KG1 (cell line): ENCODE measurements at places on chromosomes 5 and 9.

DNA sequence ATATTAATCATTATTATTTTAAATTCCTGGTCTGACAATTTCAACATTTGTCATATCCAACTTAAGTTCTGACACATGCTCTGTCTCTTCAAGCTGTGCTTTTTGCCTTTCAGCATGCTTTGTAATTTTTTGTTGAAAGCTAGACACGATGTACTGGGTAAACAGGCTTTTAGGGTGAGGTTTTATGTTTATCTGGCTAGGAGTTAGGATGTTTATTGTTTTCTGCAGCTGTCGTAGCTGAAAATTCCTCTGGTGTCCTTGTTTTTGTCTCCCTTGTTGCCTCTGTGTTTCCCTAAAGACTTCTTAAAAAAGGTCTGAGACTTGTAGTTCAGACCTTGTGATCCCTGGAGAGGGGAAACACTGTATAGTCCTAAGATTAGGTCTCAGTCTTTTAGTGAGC lies 20.6 kb downstream of the TUT7 start:
- no peak for DNase-seq

GRCh38 chr5:179314606-179315355 lies 30.5 kb downstream of the ADAMTS2 start:
- no peak for DNase-seq

GRCh38 chr5:80414113-80414512 lies 6.2 kb downstream of the ZFYVE16 start:
- no peak for DNase-seq

DNA sequence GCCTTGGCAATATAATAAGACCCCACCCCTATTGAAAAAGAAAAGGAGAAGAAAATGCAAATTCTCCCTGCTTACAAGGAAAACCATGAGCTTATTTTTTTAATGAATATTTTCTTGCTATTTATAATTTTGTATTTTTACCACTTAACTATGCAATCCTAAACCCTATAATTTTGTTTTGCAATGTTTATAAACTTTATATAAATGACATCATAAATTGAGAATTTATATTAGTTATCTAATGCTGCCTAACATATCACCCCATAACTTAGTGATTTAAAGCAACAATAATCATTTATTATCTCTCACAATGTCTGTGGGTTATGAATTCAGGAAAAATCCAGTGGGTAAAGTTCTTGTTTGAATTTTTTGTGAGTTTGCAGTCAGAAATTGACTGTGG lies 369.1 kb downstream of the TAF11L14 start:
- DNase-seq, result no peak

GRCh38 chr9:95726756-95727155 lies 148.7 kb upstream of the ERCC6L2 start:
- peak; percentile 18 for DNase-seq

DNA sequence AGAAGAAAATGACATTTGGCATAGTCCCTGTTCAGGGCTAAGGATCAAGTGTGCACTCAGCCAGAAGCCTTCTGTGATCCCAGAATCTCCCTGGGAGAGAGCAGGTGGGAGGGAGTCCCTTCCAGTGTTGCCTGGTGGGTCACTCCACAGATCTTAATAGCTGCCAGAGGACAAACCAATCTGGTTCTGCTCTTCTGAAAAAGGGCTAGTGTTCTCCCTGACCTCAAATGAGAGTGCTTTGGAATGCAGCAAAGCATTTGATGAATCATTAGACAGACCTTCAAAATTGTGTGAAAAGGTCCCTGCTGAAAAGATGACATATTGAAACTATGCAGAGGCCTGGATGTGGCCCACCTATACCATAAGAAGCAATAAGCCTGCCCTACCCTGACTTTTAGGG lies 339.7 kb downstream of the TMEM232 start:
- no peak for DNase-seq

DNA sequence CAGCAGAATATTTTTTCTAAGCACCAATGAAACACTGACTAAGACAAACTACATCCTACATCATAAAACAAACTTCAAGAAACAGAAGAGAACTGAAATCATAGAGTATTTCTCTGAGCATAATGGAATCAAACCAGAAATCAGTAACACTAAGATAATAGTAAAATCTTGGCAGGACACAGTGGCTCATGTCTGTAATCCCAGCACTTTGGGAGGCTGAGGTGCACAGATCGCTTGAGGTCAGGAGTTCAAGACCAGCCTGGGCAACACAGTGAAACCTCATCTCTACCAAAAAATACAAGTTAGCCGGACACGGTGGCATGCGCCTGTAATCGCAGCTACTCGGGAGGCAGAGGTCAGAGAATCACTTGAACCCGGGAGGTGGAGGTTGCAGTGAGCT lies 63.1 kb downstream of the RNF130 start:
- DNase-seq, result no peak

DNA sequence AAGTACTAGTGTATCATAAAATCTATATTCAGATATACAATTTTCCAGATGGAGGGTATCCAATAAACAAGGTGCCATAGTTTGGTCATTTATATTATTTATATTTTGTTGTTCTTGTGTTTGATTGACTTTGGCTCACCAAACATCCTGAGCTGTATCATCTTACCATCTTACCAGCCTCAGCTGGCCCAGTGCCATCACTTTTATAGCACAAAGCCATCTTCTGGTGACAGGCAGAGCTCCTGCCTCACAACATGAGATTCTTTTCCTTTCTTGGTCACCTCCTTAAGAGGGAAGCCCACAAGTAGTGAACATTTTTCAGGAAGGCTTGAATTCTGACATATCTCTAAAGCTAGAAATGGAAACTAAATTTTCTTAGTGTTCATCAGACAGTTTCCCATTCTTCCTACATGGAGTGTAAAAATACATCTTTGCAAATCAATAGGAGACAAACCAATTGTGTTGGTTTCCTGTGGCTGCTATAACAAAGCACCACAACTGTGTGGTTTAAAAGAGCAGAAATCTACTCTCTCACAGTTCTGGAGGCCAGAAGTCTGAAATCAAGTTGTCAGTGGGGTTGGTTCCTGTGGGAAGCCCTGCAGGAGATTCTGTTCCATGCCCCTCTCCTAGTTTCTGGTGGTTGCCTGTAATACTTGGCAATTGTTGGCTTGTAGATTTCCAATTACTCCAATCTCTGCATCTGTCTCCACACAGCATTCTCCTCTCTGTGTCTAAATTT lies 341.8 kb downstream of the MAN2A1 start:
- DNase-seq, result no peak

GRCh38 chr5:96963267-96963666 lies 27.4 kb downstream of the LNPEP start:
- DNase-seq, result no peak

GRCh38 chr9:27471366-27471765 lies 52.7 kb upstream of the IFNK start:
- no peak for DNase-seq

DNA sequence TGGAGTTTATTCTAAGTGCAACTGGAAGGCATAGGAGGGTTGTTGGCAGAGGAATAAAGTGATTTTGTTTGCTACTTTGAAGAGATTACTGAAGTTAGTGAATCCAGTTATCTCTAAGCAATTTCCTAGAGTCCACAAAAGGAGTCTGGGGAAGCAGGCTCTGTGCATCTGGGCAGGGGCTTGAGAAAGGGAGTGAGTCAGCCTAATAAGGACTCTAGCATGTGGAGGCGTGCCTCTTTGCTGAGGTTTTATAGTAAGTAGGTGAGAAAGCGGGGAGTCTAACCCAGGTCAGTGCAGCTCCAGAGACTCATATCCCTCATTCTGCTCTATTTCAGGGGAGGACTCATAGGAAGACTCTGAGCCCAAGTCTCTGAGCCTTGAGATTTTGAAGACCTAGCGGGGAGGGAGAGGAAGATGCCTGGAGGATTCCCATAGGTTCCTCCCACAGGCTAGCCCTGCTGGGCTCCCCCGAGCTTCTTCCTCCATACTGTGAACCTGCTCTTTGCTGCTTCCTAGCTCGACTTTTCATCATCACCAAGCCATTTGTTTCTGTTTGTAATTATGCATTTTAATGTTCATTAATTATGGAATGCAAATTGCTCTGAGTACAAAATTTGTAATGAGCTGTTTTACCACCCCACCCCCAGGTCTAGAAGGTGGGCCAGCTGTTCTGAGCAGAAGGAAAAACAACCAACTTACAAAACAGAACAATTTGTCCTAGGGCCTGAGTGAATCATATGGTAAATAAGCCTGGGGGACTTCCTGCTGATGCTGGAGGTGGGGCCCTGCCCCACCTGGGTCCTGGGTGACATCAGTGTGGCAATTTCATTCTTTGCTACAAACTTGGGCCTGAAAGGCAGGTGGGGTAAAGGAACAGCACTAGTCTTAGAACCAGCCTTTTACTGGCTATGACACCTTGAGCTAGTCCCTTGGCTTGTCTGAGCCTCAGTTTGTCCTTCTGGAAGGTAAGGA lies 150.2 kb downstream of the TRIM32 start:
- no peak for DNase-seq

- no peak for DNase-seq
These were observed 36.4 kb downstream of the JADE2 start for GRCh38 chr5:134561871-134562296.

DNA sequence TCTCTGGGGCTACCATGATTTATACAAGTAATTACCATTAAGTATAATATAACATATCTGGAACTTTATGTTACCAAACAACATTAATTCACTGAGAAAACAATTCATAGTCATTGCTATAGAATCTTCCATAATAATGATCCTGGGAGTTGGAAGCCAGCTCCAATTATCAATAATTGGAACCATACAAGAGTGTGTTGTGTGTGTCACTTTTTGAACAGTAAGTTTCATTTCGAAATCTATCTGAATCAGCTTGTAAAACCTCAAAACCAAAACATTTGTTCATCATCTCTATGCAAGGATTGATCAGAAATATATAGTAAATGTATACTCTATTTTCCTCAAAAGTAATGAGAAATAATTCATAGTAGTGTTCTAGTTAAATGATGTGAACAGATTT lies 348.1 kb downstream of the ARL15 start:
- DNase-seq, result no peak

- no peak for DNase-seq
These were observed 164.5 kb upstream of the NFIB start for GRCh38 chr9:14478175-14479162.

- DNase-seq, result no peak
These were observed 6.8 kb upstream of the CCL21 start for GRCh38 chr9:34716711-34717110.

DNA sequence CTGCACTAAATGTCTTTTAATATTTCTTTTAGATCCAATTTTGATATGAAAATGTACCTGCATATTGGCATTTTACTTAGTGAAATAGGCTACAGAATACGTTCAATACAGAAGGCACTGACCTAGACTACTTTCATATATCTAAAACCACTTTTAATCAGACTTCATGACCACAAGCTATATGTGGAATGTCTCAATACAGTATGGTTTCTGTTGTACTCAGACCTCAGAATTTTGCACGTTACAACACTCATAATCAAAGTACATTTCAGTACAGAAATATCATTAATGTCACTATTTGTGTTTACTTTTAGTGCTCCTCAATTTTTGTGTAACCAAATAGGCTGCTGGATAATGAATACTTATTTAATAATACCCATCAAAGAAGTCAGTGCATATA lies 74.8 kb downstream of the MEF2C start:
- no peak for DNase-seq

DNA sequence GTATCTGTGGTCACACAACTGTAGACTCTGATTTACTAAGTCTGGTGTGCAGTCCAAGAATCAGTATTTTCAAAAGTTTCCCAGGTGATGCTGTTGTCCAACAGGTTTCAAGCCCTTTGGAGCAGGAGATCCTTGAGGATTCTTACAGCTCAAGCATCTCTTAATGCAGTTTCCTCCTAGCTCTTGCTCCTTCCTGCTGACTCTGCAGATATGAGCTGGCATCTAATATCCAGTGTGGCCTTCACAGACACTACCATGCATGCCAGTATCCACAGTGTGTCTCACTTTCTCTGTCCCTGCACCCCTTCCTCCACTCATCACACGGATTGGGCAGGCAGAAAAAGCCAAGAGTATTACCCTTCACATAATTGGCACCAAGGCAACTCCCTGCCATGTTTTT lies 182.2 kb upstream of the TNC start:
- DNase-seq, result no peak

- DNase-seq, result no peak
These were observed 133.3 kb upstream of the TRPM3 start for GRCh38 chr9:71254592-71255277.

DNA sequence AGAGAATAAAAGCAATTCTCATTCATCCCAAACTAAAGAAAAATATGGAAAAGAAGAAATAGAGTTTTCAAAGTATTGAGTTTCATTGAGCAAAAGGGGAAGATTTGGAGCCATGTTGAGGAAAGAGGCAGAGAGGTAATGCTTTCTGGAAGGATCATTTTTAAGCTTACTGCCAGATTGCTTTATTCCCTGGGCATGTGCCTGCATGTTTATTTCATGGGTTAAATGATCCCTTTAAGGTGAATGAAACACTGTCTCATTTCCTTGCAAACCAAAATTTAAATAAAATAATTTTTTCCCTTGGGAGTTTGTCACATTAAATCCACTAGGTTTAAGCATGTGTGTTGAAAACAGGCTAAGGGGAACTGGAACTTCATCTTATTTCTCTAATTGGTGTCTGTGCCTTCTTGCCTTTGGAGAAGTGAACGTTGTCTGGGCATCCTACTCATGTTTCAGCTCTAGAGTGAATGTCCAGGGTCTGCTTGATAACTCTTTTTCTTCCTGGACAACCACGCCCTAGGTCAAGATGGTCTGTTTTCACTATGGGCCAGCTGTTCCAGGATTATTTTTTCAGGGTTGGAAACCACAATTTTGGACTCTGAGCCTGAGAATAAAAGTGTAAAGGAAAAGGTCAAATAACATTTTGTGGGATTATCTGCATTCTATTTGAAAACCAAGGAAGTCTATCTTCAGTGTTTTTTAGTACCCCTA lies 114.1 kb upstream of the ELL2 start:
- no peak for DNase-seq

GRCh38 chr5:159817262-159818029 lies 98.8 kb upstream of the ADRA1B start:
- DNase-seq, result no peak

DNA sequence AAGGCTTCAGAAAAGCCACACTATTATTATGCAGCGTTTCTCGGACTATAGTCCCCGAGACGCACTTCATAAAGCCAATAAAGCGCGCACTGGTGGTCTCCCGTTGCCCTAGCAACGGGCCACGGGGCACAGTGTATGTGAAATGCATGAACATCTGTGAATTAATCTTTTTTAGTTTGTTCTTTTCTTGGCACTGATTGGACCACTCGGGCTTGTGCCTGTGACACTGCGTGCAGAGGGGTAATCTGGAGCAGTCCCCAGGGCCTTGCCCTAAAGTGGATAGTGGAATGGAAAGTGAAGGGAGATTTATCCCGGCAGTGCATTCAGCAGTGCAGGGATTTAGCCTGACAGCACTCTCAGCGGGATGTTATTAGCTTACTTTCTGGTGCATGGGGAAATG lies 92.1 kb downstream of the TLE4 start:
- DNase-seq, result no peak

GRCh38 chr9:115673599-115673998 lies 480.0 kb upstream of the PAPPA start:
- no peak for DNase-seq

GRCh38 chr5:107743373-107744000 lies 72.8 kb upstream of the EFNA5 start:
- DNase-seq, result no peak

DNA sequence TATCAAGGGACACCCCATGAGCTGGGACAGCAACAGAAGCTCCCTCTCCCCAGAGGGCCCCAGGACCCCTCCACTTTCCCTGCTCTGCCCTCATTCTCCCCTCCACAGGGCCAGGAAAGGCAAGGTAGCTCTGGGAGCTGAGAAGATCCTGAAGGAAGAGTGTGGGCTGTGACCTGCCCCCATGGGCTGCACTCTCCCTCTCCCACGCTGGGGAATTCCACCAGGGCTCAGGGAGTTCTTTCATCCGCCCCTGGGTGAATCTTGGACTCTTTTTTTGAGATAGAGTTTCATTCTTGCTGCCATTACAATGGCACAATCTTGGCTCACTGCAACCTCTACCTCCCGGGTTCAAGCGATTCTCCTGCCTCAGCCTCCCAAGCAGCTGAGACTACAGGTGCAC lies 73.8 kb downstream of the C9orf50 start:
- no peak for DNase-seq
